Activated T-helper 1 cell treated with anti-CD3 and anti-CD28 coated beads, Interleukin-2, amount 50 U/mL, for 16 hours (primary cell): ENCODE measurements at places on chromosomes 1 and 21.

- DNase-seq: no peak
Observed at GRCh38 chr21:16357994-16358393, 628.2 kb downstream of the USP25 start.

GRCh38 chr21:41043014-41043413 lies 124.9 kb upstream of the BACE2 start:
- no peak for DNase-seq

DNA sequence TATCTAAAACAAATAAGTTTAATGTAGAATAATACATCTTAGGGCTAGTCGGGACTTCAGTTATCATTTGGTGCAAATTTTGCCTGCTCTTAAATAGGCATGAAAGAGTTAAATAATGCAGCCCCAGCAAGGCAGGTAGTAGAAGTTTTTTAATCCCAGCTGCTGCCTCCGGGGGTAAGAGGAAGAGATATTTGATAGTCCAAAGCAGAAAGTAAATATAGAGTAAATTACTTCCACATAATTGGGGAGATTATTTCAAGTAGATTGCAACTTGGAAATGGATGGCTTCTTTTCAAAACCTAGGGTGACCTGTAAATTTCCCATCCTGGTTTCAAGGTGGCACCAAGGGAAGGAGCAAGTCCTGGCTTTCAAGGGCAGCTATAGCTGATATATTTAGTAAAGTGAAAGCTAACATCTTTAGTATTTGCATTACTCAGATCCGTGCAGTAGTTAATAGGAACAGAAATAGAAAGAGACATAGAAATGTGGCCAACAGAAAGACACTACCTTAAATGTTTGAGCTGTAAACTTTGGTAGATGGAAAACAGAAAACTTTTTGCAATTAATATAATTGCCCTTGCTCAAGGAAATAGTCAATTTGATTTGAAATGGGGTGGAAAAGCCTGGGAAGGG lies 109.1 kb downstream of the LMO4 start:
- no peak for DNase-seq

- no peak for DNase-seq
Observed at GRCh38 chr1:15671430-15671829, 12.7 kb upstream of the PLEKHM2 start.

DNA sequence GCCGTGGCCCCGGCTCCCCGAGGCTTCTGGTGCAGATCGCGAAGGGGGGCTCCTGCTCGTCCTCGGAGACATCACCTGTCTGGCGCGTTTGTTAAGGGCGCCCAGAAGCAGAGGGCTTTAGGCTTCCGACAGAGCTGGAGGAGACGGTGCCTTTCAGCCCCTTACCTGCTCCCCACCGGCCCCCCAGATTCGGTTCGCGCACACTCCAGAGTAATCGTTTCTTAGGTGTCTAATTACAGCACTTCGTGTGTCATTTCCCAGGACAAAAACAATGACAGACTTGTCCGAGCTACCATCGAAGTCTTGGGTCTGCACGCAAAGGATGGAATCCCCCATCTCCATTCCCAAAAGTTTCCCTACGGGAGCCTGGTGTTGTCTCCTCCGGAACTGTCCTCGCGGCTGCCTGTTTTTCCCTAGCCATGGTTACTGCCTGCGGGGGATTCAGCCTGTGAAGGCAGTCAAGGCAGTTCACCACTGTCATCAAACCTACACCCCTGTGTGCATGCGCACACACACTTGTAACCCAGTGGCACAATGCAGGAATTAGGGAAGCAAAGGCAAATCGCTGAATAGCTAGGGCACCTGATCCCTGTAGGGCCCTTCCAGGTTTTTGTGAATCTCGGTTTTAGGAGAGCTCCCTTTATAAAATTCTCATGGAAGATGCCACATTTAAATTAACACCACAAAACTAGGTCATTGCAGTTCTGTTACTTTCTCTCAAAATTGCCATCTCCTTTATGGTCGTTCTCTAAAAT lies 738 bp upstream of the CDC42BPA start:
- DNase-seq: no peak

DNA sequence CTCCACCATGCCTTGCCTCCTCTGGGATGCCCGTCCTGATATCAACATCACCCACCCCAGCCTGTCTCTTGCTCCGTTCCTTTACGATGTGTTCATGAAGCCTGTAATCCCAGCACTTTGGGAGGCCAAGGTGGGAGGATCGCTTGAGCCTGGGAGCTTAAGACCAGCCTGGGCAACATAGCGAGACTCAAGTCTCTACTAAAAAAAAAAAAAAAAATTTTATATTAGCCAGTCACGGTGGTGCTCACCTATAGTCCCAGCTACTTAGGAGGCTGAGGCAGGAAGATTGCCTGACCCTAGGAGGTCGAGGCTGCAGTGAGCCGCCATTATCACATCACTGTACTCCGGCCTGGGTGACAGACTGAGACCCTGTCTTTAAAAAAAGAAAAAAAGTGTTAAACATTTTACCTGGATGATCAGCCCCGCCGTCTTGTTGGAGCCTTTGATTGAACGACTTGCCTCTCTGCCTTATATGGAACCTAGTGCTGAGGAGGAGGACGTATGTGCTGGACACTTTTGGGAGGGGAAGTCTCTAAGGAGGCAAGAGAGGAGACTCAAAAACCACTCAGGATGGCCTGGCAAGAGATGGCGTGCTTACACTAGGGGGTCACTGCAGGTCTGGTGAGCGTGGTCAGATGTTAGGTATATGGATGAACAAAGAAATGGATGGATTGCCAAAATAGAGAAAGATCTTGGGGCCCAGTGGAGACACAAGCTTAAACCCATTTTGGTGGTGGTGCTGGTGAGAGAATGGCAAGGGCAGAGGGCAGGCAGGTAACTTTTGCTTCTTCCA lies 80.5 kb upstream of the IFFO2 start:
- no peak for DNase-seq

DNA sequence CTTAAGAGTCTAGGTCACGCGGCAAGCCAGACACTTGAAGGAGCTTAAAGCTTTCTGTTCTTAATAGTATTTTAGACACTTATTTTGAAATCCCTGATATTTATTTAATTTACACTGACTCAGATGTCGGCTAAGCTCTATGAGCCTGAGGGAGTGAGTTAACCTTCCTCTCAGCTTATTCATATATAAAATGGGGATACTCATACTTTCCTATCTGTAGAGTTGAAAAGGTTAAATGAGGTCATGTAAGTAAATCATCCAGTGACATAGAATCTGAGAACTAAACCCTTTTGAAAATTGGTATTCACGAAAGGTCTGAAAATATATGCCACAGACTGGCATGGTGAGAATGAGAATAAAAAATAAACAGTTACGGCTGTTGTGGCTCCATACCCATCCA lies 1.4 kb upstream of the GPR161 start:
- no peak for DNase-seq

DNA sequence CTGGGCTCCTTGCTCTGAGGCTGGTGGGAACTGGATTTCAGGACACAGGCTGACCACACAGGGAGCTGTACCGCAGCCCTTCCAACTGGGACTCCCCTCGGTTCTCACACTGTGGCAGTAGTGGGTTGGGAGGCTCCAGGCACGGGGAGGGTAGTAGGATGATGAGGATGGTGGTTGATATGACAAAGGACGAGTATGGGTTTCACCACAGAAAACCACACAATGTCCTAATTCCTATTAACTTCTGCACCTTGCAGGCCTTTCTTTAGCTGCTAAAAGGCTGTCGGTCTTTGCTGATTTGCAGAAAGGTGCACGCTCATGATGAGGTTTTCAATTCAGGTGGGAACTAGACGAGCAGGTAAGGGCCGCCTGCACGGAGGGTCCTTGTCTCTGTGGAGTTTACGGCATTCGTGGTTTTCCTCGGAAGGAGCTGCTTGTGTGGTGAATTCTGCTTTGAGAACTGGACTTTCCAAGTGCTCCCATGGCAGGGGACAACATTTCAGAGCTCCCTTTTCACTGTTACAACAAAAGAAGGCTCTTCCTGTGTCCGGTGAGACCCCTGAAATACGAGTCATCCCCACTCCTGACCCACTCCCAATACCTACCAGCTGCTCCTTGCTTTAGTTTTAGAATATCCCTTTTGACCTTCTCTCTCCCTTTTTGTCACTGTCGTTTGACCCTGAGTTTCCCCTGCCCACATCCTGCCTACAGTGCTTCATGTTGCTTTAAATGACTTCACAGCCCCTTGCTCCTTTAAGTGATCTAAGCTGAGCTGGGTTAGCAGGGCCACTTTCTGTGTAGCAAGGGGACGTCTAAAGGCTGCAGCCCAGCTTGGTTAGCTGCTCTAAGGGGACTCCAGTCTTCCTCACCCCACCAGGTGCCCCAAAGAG lies 125.1 kb downstream of the MRPS6 start:
- no peak for DNase-seq

- DNase-seq: no peak
Observed at GRCh38 chr1:243354511-243355153, 98.8 kb downstream of the SDCCAG8 start.

GRCh38 chr1:117364240-117364639 lies 3.0 kb upstream of the MAN1A2 start:
- DNase-seq: no peak

GRCh38 chr21:41837756-41838297 lies 41.3 kb downstream of the PRDM15 start:
- no peak for DNase-seq
